WERI-Rb-1 (cell line): ENCODE measurements at places on chromosomes 3 and 15.

DNA sequence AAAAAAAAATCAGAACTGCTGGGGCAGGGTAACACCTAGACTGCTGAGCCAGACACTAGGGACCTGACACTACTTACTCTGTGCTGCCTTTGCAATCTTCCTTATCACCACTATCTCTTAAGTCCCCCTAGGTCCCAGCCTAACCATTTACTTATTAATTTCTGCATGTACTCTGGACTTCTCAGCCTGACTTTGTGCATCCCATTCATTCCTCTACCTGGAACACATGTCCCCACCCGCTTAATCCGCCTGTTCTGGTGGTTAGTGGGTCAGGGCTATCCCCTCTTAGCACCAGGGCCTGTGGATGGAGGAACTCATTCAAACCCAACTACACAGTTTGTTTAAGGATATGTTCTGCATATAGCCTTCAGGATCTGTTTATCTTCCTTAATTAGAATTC, 5.0 kb upstream of the CACNA1D start:
- peak; percentile 49 for DNase-seq

GRCh38 chr3:5011555-5012256, 32.5 kb downstream of the BHLHE40 start:
- no peak for DNase-seq

- DNase-seq, result no peak
Measured at GRCh38 chr3:80612366-80612765, 844.6 kb upstream of the ROBO1 start.

DNA sequence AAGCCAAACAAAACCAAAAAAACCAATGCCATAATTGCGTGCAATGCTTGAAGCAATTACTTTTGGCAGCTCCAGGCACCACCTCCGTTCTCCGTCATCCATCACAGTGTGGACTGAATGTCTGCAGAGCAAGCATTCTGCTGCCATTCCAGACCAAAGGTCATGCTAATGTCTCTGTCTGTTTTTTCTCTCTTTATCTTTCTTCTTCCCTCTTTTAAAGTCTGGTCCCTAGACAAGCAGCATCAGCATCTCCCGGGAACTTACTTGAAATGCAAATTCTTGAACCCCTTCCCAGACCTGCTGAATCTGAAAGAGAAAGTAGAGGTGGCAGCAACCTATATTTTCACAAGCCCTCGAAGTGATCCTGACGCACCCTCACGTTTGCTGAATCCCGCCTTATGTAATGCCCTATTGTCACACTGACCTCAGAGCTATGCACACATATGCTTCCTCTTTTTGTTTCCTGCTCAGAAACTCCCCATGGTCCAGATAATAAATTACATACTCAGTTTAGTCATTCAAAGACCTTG, 297.3 kb upstream of the PROK2 start:
- DNase-seq, result no peak

- no peak for DNase-seq
Measured at GRCh38 chr3:167372138-167372537, 8.0 kb downstream of the ZBBX start.

DNA sequence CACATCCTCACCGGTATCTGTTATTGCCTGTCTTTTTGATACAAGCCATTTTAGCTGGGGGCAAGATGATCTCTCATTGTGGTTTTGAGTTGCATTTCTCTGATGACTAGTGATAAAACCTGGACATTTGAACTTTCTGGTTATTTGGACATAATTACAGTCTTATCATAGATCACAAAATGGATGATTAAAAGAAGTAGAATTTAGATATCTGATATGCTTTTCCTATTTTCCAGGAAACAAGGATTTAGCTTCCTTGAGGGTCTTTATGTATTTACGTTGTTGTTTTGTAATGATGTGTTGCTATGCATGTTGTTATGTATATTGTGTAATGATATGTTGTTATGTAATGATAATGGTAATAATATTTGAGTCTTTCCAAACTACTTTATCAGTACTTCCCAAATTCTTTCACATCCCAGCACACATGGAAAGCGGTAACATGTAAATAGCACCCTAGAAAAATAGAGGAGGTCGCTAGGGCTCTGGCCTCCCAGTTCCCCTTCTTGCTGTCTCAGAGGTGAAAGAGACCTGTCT, 53.8 kb downstream of the GJD2 start:
- no peak for DNase-seq

- no peak for DNase-seq
Measured at GRCh38 chr3:122893282-122893681, 98.4 kb downstream of the SLC49A4 start.

DNA sequence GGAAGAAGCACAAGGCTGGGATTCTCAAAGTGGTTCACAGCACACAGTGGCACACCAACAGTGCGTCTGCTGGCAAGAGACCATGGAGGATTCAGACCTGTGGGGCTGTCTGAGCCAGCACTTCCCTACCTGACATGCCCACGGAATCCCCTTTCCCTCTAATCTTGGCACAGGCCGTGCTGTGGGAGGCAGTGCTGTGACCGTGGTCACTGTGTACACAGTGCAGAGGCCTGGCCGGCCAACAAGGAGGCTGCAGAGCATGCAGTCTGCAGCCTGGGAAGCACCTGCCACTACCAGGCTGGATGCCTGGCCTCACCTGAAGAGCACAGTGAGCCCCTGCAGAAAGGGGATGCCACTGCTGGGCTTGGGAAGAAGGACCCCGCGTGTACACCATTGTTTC, 301.0 kb upstream of the LYSMD4 start:
- DNase-seq, result no peak

- DNase-seq, result no peak
Measured at GRCh38 chr3:28982906-28983305, 298.0 kb upstream of the RBMS3 start.

DNA sequence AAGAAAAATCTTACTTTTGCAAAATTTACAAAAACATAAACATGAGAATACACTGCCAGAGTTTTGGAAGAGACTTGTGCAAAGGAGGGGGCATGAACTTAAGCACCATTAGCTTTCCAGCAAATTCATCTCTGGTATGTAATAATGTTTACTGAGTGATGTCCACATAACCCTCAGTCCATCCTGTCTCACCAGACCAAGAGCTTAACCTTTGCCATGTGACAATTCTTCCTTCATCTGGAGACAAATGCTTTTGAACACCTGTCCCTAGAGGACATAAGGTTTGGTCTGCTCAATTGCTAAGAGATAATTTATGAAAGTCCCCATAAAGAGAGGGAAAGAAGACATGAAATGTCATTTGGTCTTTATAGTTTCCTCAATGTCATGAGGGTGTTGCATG, 412.3 kb downstream of the ERC2 start:
- no peak for DNase-seq

- no peak for DNase-seq
Measured at GRCh38 chr3:141498598-141499223, 11.9 kb downstream of the RASA2 start.

DNA sequence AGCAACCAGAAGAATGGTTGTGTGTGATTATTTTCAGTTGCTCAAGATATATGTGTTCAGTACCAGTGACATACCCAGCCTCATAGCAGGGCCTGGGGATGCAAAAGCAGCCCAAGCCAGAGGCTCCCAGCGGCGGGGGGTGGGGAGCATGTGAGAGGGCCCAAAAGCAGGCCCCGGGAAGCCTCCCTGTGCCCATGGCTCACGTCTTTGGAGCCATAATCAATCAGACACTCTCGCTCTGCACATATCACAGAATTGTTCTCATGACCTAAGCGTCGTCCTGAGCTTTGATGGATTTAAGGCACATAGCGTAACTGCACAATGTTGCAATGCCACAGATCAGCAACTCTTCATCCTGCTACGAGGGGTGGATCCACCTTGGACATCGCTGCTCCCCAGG, 20.8 kb downstream of the KLHL25 start:
- DNase-seq, result no peak

GRCh38 chr15:70249616-70250015, 151.9 kb upstream of the TLE3 start:
- no peak for DNase-seq

DNA sequence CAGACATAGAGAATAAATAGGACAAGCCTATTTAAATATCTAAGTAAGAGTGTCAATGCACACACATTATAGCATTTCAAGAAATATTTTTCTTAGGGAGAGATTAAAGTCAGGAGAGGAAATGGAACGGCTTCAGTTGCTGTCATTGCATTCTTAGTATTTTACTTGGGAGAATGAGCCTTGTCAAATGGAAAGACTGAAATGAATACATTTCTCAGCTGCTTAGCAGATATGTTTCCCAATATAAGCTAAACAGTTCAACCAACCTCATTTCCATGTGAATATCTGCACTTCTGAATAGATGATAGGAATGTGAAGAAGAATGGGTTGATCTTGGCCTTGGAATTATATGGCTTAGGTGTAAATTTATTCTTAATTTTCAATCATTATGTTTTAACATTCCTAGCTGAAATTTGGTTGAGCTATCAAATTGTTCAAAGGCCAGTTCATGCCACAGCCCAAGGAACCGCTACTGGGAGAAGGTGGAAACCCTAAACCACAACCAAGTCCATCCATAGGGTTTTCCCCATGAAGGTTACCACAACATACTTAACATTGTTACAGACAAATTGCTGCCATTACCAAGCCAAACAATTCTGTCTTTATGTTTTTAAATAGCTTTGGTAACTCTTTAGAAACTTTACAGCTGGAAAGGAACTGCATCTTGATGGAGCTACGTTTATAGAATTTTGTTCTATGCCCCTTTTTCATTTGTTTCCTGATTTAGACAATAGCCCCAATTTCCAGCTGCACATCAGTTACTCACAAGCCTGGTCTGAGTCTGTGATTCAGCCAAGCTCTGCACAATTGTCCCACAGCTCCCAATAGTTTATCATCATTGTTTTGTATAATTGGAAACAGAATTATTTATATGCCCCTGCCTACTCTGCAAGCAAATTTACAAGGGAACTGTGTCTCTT, 459.6 kb downstream of the MECOM start:
- DNase-seq, result no peak

- DNase-seq, result no peak
Measured at GRCh38 chr15:41105348-41106334, 10.4 kb downstream of the INO80 start.

GRCh38 chr3:183698756-183699155, 1.2 kb downstream of the YEATS2 start:
- DNase-seq, result no peak

- DNase-seq, result no peak
Measured at GRCh38 chr3:4065085-4065484, 238.1 kb upstream of the SETMAR start.

- DNase-seq, result no peak
Measured at GRCh38 chr15:43774062-43774461, 2.7 kb downstream of the ELL3 start.

- peak; percentile 15 for DNase-seq
Measured at GRCh38 chr15:42921342-42921731, 759 bp upstream of the TTBK2 start.

DNA sequence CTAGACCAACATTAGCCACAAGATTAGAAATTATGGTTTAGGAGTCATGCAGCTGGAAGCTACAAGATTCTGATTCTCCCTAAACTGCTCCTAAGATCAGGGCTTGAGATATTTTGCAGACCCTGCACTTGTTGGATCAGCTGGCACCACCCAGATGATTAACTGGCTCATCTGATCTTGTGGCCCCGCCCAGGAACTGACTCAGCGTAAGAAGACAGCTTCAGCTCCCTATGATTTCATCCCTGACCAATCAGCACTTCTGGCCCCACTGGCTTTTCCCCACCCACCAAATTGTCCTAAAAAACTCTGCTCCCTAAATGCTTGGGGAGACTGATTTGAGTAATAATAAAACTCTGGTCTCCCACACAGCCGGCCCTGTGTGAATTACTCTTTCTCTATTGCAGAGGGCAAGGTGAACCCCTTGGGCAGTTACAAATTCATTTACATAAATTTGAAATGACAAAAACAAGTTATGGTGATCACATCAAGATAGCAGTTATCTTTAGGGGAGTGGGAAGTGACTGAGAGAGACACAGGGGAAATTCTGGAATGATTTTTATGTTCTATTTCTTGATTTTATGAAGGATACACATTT, 76.5 kb downstream of the CD200R1L start:
- DNase-seq, result no peak

DNA sequence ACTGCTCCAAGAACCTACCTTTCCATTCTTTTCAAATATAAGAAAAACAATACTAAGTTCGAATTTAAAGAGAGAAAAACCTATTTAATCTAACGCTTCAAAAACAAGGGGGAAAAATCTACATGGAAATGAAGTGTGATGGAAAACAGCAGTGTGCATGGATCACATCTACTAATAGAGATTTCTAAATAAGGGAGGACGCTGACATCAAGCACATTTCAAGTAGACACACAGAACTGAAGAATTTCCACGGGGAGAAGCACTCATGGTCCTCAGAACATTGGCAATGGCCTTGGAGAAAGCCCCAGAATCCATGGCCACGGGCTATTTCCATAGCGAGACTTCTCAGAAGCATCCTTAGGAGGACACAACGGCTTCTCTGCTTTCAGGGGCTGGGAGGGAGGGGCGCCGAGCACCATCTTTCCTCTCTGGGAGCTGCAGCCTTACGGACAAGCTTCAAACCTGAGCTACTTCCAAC, 1.0 kb downstream of the TASOR start:
- peak; percentile 81 for DNase-seq

DNA sequence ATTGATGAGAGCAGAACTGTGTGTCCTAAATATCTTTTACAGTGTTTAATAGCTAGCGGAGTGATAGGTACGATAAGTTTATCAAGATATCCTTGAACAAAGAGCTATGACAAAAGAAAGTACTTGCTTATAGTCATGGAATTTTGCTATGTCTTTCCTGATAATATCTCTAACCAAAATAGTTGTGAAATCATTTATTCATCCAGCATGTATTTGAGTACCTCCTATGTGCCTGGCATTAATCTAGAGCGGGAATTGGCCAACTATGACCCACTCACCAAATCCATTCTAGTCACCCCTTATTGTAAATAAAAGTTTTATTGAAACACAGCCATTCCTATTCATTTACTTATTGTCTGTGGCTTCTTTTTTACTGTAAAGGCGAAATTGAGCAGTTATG, 46.6 kb downstream of the ZFAND6 start:
- DNase-seq, result no peak

GRCh38 chr3:9316881-9317361, 45.9 kb upstream of the THUMPD3 start:
- no peak for DNase-seq

DNA sequence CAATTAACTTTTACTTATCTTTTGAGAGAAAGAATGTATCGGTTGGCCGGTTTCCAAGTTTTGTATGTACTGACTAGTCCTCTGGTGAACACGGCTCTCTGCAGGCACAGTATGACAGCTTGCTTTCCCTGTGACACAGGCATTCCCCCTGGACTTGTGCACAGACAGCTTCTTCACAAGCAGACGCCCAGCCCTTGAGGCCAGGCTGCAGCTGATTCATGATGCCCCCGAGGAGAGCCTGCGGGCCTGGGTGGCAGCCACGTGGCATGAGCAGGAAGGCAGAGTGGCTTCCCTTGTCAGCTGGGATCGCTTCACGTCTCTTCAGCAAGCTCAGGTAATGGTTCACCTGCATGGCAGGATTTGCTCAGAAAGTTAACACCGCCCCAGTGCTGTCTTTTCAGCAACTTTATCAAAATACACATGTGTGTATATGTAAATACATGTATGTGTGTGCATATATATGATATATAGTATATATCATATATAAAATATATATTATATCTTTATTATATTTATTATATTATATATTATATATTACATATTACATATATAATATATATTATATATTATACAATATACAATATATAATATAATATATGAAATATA, 25.5 kb downstream of the FAN1 start:
- DNase-seq, result no peak
